Stomach (tissue), 19 donors: ENCODE measurements at places on chromosomes 4 and X. TPM values are rescaled to one million over a fixed set of nuclear protein-coding genes. Genes with fewer than 3 reads are reported as not detected.
A peak's percentile ranks its signal among the peaks of the same experiment; 100 is the strongest.

- H3K27ac ChIP-seq, result peak overlapping the region; percentile 31
- H3K36me3 ChIP-seq, result no peaks in the 10 kb centered on the region
- DNase-seq, result no peak
- no peaks in the 10 kb centered on the region for H3K27me3 ChIP-seq
- H3K4me3 ChIP-seq, result no peak overlapping the region
Observed at GRCh38 chr4:30770049-30770549, 49.9 kb downstream of the PCDH7 start.

DNA sequence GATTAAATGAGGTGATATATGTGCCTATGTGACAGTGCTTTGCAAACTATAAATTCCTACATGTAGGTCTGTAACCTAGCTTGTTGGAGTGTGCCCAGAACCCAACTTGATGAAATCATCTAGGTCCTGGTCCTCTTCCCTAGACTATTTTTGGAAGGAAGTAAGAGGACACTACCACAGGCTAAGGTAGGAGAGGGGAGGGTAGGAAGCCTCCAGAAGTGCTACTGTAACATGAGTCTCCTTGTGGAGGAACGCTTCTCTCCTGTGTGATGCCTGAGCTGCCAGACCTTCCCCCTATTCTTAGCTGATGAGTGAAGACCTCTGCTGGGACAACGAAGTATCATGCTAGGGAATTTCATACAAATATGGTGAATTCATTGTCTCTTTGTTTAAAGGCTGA lies 41.8 kb upstream of the IL21 start:
- H3K36me3 ChIP-seq, result no peaks in the 10 kb centered on the region
- no peak overlapping the region for H3K4me3 ChIP-seq
- H3K27ac ChIP-seq, result no peak overlapping the region
- no peak for DNase-seq
- no peaks in the 10 kb centered on the region for H3K4me1 ChIP-seq

- DNase-seq, result peak; percentile 44
- H3K4me1 ChIP-seq, result no peaks in the 10 kb centered on the region
- H3K27me3 ChIP-seq, result no peaks in the 10 kb centered on the region
- H3K4me3 ChIP-seq, result no peak overlapping the region
- no peaks in the 10 kb centered on the region for H3K36me3 ChIP-seq
Observed at GRCh38 chr4:153731239-153731638, 28.6 kb downstream of the RNF175 start.

The TMEM271 gene
- total RNA-seq, result not detected

DNA sequence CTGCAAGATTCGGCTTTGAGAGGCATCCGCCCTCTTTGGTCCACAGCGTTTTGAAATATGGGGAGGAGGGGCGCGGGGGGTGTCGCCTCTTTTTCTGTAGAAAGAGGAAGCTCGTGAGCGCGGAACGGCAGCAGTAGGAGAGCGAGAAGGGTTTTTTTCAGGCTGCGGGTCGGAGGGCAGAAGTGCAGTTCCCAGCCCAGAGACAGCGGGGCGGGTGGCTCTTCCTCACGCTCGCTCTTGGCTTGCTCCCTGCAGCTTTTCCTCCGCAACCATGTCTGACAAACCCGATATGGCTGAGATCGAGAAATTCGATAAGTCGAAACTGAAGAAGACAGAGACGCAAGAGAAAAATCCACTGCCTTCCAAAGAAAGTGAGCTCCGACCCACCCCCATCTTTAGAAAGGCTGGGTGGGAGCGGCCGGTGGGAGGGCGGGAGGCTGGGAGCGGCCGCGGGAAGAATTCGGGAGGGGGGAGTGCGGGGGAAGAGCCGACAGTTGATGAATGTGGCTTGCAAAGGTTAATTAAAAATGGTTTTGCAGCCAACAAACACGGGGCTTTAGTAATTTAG lies 1.2 kb downstream of the TMSB4X start:
- peak overlapping the region; percentile 60 for H3K4me3 ChIP-seq
- H3K27ac ChIP-seq, result peak overlapping the region; percentile 96
- H3K36me3 ChIP-seq, result peaks cover 3% of the 10 kb centered on the region
- H3K4me1 ChIP-seq, result no peaks in the 10 kb centered on the region

The DGAT2L6 gene
- not detected for total RNA-seq

GRCh38 chrX:122777766-122778165 lies 406.3 kb upstream of the GRIA3 start:
- no peak for DNase-seq
- H3K4me3 ChIP-seq, result no peak overlapping the region
- H3K27ac ChIP-seq, result no peak overlapping the region
- no peaks in the 10 kb centered on the region for H3K36me3 ChIP-seq

- no peaks in the 10 kb centered on the region for H3K27me3 ChIP-seq
- no peak for DNase-seq
- no peaks in the 10 kb centered on the region for H3K4me1 ChIP-seq
- H3K36me3 ChIP-seq, result peaks cover 8% of the 10 kb centered on the region
- H3K4me3 ChIP-seq, result no peak overlapping the region
Observed at GRCh38 chrX:11117745-11118144, 6.6 kb downstream of the HCCS start.

- no peak for DNase-seq
- no peaks in the 10 kb centered on the region for H3K27me3 ChIP-seq
- no peak overlapping the region for H3K27ac ChIP-seq
- H3K36me3 ChIP-seq, result no peaks in the 10 kb centered on the region
Observed at GRCh38 chr4:122053186-122053585, 98.9 kb upstream of the BLTP1 start.

The FAAH2 gene
- 7.2 TPM for total RNA-seq

DNA sequence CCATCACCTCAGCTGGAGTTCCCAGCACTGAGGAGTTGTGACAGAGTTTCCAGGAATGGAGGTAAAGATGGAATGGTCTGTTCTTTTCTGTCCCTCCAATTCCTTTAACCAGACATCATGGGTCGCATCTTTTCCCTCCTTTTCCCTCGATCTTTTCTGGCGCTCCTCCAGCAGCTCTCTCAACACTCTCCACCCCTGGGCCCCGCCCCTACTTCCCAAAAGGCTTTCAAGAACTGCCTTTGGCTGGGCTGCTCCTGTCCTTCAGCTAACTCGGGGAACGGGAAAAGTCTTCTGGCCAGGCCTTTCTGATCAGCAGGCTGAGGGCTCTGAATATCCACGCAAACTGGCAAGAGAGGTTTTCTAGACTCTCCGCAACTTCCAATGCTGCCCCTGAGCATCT lies 34.0 kb downstream of the UTP14A start:
- no peaks in the 10 kb centered on the region for H3K4me1 ChIP-seq
- no peak overlapping the region for H3K27ac ChIP-seq
- no peaks in the 10 kb centered on the region for H3K27me3 ChIP-seq
- H3K36me3 ChIP-seq, result no peaks in the 10 kb centered on the region
- H3K4me3 ChIP-seq, result no peak overlapping the region

- no peaks in the 10 kb centered on the region for H3K36me3 ChIP-seq
- no peaks in the 10 kb centered on the region for H3K4me1 ChIP-seq
- no peak overlapping the region for H3K4me3 ChIP-seq
- peak; percentile 39 for DNase-seq
- no peaks in the 10 kb centered on the region for H3K27me3 ChIP-seq
- H3K27ac ChIP-seq, result no peak overlapping the region
Observed at GRCh38 chrX:1178580-1179057, 33.8 kb downstream of the CRLF2 start.

The ADAM29 gene
- not detected for total RNA-seq

The POLN gene
- not detected for total RNA-seq

DNA sequence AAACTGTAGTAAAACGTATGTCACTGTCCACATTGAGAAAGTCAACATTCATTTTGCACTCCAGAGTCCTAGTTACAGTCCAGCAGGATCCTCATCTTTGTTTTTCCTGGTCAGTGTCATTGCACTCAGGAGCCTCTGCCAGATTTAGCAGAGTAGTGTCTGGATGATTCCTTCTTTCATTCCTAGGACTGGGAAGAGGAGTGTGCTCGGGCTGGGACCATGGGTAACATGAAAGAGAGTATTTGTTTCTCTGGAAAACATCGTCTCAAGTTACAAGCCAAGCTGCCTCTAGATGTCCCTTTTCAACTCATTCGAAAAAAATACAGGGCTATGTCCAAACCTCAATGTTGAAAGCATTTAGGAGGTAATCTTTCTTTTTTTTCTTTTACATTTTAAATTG lies 69.9 kb upstream of the TNIP3 start:
- no peak for DNase-seq
- H3K36me3 ChIP-seq, result no peaks in the 10 kb centered on the region
- no peak overlapping the region for H3K27ac ChIP-seq
- no peak overlapping the region for H3K4me3 ChIP-seq
- no peaks in the 10 kb centered on the region for H3K4me1 ChIP-seq

The MTCP1 gene
- 6.6 TPM for total RNA-seq

The USP17L15 gene
- not detected for total RNA-seq

GRCh38 chr4:25908491-25908901 lies 5.5 kb upstream of the SMIM20 start:
- H3K27me3 ChIP-seq, result no peaks in the 10 kb centered on the region
- no peaks in the 10 kb centered on the region for H3K36me3 ChIP-seq
- H3K27ac ChIP-seq, result no peak overlapping the region
- peaks cover 8% of the 10 kb centered on the region for H3K4me1 ChIP-seq
- no peak for DNase-seq

- no peaks in the 10 kb centered on the region for H3K36me3 ChIP-seq
- no peak overlapping the region for H3K27ac ChIP-seq
- no peaks in the 10 kb centered on the region for H3K4me1 ChIP-seq
- H3K4me3 ChIP-seq, result no peak overlapping the region
Observed at GRCh38 chr4:158202481-158202880, 7.8 kb upstream of the TMEM144 start.

GRCh38 chr4:127622921-127623796 lies 9.6 kb upstream of the INTU start:
- peaks cover 45% of the 10 kb centered on the region for H3K27me3 ChIP-seq
- DNase-seq, result no peak
- peak overlapping the region; percentile 57 for H3K4me3 ChIP-seq
- no peaks in the 10 kb centered on the region for H3K36me3 ChIP-seq

DNA sequence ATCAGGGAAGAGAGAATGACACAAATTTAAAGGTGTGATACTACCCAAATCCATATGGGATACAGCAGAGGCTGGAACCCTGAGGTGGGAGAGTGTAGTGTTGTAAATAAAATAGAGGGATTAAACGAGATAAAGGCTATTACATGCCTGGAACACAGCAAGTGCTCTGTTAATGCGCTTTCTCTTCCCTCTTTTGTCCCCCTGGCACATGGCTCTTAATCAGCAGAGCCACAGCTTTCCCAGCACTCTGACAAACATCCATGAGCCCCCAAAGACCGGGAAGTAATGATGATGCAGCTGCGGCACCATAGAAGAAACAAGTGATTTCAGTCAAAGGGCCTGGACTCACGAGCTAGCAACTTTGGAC lies 85.9 kb downstream of the RASL11B start:
- DNase-seq, result no peak
- no peaks in the 10 kb centered on the region for H3K36me3 ChIP-seq
- H3K4me1 ChIP-seq, result no peaks in the 10 kb centered on the region
- no peak overlapping the region for H3K4me3 ChIP-seq
- no peak overlapping the region for H3K27ac ChIP-seq

The CXCR3 gene
- total RNA-seq, result not detected

GRCh38 chr4:3417448-3417847 lies 24.3 kb upstream of the HGFAC start:
- no peaks in the 10 kb centered on the region for H3K27me3 ChIP-seq
- no peak for DNase-seq
- no peaks in the 10 kb centered on the region for H3K4me1 ChIP-seq
- no peak overlapping the region for H3K4me3 ChIP-seq

DNA sequence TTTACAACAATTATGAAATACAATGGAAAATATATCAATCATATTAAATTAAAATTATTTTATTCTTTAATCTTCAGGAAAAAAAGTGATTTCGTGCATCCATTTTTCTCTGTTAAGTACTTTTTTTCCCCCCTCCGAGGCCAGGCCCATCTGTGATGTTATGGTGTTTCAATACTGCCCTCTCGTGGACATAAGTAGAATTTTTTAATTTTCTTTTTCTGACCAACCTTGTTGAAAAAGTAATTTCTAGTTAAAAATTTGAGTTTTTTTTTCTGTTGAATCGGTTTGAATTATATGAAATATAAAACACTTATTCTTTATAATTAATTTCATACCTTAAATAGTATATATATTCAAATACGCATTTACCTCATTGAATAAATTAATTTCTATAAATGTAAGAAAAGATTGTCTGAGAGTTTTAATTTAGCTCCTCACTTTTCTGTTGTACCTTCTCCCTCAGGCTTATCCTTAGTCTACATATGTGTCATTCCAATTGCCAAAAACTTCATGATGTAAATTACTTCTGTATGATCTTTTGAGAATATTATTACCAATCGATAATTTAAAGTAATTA lies 175.8 kb upstream of the TECRL start:
- no peak overlapping the region for H3K4me3 ChIP-seq
- H3K27me3 ChIP-seq, result no peaks in the 10 kb centered on the region
- H3K4me1 ChIP-seq, result peaks cover 6% of the 10 kb centered on the region
- no peaks in the 10 kb centered on the region for H3K36me3 ChIP-seq
- DNase-seq, result peak; percentile 52

DNA sequence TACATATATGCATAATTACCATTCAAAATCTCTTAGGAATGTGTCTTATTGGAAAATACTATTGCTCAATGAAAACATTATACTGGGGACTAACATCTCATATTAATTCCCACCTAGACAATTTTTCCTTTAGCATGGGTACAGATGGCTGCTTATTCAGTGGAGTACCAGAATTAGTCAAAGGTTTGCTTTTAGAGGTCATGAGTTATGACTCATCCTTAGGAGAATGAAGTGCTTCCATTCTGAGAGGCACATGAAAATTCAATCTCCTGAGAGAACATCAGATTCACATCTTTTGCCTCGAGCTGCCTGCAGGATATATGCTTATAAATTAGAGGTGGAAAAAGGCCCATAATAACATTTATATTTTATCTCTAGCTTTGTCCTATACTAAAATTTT lies 378.0 kb upstream of the DMD start:
- no peak overlapping the region for H3K27ac ChIP-seq
- no peaks in the 10 kb centered on the region for H3K36me3 ChIP-seq
- H3K4me3 ChIP-seq, result no peak overlapping the region
- H3K27me3 ChIP-seq, result no peaks in the 10 kb centered on the region

DNA sequence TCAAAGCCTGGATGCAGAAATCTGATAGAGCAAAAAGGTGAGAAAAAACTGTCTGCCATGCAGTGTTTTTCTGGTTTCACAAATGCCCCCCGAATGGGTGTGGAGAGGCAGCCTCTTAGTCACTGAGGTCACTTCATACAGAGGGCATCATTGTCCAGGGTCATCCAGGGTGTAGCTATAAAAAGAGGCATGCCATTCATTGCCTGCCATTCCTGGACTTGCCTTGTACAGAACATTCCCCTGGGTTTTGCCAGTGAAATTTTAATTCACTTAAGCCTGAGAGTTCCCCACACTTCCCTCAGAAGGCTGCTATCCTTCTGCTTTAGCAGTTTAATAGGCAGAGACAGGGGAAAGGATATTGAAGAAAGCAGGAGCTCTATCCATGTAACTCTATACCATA lies 230.3 kb downstream of the UNC5C start:
- H3K27me3 ChIP-seq, result no peaks in the 10 kb centered on the region
- H3K27ac ChIP-seq, result no peak overlapping the region
- H3K36me3 ChIP-seq, result no peaks in the 10 kb centered on the region
- DNase-seq, result no peak
- no peaks in the 10 kb centered on the region for H3K4me1 ChIP-seq
- H3K4me3 ChIP-seq, result no peak overlapping the region

GRCh38 chr4:73864365-73864764 lies 4.8 kb upstream of the CXCL1 start:
- no peak overlapping the region for H3K4me3 ChIP-seq
- DNase-seq, result peak; percentile 52
- H3K27me3 ChIP-seq, result peaks cover 5% of the 10 kb centered on the region
- peaks cover 11% of the 10 kb centered on the region for H3K4me1 ChIP-seq
- H3K36me3 ChIP-seq, result no peaks in the 10 kb centered on the region

The MAGED4 gene
- 2.0 TPM for total RNA-seq

GRCh38 chr4:76155979-76156378 lies 7.8 kb upstream of the NUP54 start:
- no peak overlapping the region for H3K27ac ChIP-seq
- no peak for DNase-seq
- H3K27me3 ChIP-seq, result no peaks in the 10 kb centered on the region
- H3K4me1 ChIP-seq, result no peaks in the 10 kb centered on the region
- H3K4me3 ChIP-seq, result no peak overlapping the region

The USP26 gene
- total RNA-seq, result not detected
